H7 (cell line): ENCODE measurements at places on chromosomes 6 and 20. TPM values are rescaled to one million over a fixed set of nuclear protein-coding genes. Genes with fewer than 3 reads are reported as not detected.
A peak's percentile ranks its signal among the peaks of the same experiment; 100 is the strongest.

Gene BPIFB4
- not detected in 2 replicates for total RNA-seq

Gene PCK1
- not detected in 2 replicates for total RNA-seq

GRCh38 chr6:158408013-158408412 is 95.7 kb downstream of the TULP4 start:
- no peak for DNase-seq

- no peak for DNase-seq
These were observed 20.9 kb downstream of the IL17A start for GRCh38 chr6:52207066-52207465.

DNA sequence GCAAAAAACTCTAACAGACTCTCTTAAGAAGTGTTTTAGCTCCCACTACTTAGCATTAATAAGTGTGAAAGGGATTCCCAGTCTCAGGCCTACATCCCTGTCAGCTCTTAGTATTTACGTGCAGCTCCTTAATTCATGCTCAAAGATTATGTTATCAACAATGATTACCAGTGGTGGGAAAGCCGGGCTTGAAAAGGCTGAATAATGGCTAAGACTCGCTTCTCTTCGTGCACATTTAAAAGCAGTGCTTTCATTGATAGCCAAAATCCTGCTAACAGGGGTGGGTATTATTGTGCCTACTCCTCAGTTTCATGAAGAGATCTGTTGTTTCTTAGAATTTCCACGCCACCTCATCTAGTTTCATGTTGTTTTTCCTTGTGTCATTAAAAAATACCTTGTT is 518.8 kb downstream of the GRIK2 start:
- no peak for DNase-seq

- peak; percentile 24 for DNase-seq
These were observed 1.9 kb upstream of the ELOVL4 start for GRCh38 chr6:79949233-79949632.

GRCh38 chr6:225121-225721 is 67.1 kb upstream of the DUSP22 start:
- DNase-seq = no peak

DNA sequence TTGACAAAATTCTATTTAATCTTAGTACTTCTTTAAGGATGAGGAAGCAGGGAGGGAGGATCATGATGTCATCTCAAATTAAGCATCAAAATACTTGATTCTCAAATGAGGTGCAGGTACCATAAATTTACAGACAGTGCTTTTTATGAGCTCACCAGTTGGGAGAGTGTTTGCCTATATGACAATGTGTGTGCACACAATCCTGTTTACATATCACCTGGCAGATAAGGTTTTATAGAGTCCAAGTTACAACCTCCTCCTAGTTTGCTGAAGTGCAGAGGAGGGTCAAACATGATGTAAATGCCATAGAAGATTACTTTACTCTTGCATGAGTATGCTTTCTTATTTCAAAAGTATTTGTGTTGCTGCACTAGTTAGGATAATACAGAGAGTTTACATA is 6.4 kb downstream of the ATXN1 start:
- DNase-seq = no peak

DNA sequence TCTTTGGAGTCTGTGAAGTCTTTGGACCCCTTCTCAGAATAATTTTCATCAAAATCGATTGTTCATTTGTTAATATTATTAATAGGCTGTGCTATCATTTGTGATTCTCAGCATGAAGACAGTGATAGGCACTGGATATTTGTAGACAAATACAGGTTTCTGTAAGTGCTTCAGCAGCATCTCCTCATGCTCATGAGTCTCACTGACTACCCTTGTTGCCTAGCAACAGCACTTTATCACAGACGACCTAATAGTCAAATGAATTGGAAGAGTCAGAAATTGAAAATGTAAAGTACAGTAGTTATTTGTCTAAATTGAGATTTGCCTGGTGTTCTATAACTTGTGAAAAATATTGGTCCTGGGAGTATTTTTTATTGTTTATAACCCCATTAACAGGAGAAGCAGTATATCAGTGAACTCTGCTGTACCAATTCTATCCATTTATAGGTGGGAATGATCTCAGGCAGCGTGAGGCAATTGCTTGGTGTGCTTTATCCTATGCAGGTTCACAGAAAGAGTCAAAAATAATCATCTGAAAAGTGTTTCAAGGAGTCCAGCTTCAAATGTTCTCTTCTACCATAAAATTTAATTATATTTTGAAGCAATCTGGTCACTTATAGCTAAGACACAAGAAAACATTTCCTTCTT is 684.6 kb downstream of the RFPL4B start:
- no peak for DNase-seq

DNA sequence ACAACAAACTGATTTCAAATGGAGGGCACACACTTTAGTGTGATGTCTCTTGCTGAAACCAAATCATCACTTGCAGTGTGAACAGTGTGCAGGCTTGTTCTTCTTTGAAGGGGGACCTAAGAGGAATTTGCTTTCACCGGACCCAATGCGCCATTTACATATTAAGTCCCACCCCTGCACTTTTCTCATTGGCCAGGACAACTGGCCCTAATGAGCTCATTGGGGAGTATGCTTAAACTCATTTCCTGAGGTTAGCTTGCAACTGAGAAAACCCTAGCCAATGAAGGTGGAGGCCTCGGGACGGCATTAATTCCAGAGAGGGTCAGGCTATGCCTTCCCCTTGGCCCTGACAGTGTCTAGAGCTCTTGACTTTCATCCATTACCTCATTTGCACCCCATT is 58.7 kb downstream of the VEGFA start:
- peak; percentile 92 for DNase-seq
